ENCODE measurements at places on chromosomes 2 and 18. TPM values are rescaled to one million over a fixed set of nuclear protein-coding genes. Genes with fewer than 3 reads are reported as not detected.

GALR1 gene
- not detected for polyA plus RNA-seq

PLEK gene
- 22.1 TPM for polyA plus RNA-seq

OXER1 gene
- 0.37 TPM for polyA plus RNA-seq

CYS1 gene
- 9.0 TPM for polyA plus RNA-seq

GAREM2 gene
- 3.1 TPM for polyA plus RNA-seq

Data from ovary (tissue), 10 donors.